ENCODE measurements at places on chromosomes 4 and X.

DNA sequence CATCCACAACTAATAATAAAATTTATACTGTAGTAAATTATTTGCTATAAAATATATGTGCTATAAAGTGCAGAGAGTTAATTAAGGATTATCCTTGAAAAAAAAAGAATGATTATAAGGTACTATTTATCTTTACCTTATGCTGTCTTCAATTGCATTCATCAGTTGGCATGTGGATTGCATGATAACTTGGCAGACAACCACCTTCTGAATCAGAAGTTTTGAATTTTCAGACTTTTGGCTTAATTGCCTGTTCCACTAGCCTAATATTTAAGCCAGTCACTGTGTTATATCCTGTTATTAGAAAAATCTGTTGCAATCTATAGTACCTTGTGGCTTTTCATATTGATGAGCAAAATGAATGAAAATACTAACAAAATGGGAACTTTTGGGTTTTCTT is 1040.3 kb upstream of the PCDH10 start:
- no peak for DNase-seq

- DNase-seq: no peak
Observed at GRCh38 chr4:1030559-1030958, 19.1 kb downstream of the FGFRL1 start.

DNA sequence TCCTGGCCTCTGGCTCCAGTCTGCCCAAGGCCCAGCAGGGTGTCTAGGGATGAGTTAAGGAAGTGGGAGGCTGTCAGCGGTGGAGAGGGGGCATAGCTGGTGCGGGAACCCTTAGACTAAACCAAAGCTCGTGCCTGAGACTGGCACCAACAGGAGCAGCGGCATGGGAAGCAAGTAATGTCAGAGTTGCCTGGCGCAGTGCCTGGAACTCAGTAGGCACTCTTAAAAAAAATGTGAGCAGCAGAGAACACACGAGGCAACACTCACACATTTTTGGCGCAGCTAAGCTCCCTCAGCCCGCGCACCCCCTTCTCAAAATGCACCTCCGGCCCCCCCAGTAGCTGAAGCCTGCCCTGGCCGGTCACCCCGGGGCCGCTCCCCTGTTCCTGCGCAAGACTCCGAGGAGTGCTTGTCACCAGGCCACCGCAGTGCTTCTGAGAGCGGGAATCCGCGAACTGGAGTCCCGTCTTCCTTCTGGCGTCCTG is 583 bp downstream of the GABRE start:
- no peak for DNase-seq

GRCh38 chr4:173169428-173170181 is 994 bp downstream of the GALNT7 start:
- DNase-seq: peak; percentile 61

DNA sequence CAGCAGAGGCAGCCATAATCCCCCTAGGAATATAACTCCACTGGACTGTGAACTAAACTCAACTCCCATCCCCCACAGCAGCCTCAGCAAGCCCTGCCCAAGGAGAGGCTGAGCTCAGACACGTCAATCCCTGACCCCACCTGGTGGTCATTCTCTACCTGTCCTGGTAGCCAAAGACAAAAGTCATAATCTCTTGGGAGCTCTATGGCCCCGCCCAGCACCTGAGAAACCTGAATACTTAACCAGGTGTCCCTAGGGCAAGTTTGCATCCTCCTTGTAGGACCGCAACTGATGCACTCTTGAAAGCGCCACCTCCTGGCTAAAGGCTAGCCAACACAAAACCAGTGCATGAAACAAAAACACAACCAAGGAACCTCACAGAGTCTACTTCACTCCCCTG is 18.4 kb downstream of the CT47B1 start:
- DNase-seq: no peak

- no peak for DNase-seq
Observed at GRCh38 chrX:16202943-16203342, 35.7 kb downstream of the MAGEB17 start.
